ENCODE measurements at places on chromosomes 12 and 14.
A peak's percentile ranks its signal among the peaks of the same experiment; 100 is the strongest.

DNA sequence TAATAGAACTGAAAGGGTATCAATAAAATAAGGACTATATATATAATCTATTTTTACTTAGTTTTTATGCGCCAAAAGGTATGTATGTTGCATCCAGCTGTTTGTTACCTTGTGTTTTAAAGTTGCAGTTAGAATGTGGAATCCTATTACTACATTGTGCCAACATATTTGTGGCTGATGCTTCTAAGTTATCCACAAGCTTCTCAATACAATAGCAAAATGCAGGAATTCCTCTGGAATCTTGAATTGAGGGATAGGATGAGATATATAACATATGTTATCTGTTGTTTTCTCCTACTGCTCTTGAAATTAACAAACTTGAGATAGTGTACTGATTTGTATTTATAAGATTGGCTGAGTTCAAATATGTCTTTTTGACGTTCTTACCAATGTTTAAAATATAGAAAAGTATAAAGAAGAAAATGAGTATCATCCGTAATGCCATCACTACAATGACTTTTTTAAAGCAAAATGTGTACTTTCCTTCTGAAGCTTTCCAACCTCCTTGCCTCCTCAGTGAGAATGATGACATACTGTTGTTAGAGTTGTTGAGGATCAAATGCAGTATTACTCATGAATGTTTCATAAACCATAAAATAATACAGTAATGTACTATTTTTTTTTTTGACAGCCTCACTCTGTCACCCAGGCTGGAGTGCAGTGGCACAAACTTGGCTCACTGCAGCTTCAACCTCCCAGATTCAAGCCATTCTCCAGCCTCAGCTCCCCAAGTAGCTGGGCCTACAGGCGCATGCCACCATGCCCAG is 6.6 kb downstream of the RAP1B start:
- no peak for DNase-seq

DNA sequence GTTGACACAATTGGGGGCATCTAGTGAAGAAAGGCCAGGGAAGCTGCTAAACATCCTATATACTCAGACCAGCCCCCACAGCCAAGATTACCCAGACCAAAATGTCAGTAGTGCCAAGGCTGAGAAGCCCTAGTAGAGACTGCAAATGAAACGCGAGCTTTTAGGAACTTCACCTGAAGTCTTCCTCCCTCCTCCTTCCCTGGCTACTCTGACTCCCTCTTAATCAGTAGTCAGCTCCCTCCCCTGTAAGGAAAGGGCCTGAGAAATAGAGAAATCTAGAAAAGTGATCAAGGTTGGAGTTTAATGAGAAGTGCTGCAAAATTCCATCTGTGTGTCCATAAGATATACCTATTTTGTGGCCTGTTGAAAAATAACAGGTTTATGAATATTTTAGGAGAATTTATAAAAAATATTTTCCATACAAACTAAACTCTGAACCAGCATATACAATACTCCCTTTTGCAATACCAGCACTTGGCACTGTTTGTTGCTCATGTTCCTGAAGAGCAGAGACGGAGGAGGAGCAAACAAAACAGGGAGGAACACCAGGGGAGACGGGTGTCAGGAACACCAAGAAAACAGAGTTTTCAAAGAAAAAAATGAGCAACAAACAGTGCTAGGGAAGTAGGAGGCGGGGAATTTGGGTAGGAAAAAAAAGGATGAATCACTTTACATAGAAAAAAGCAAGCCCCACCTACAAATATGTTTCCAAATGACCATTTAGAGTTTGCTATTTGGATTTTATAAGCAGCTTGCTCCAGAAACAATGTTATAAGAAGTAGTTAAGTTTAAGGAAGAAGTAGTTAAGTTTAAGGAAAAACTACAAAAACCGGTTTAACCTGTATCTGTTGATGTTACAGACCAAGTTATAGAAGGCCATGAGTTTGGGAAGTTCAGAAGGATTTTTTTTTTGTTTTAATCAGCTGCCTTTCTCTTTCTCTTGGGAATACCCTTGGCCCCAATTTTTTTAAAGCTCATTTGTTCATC is 282.1 kb upstream of the GRIP1 start:
- no peak for DNase-seq

GRCh38 chr12:7642287-7642686 is 23.4 kb downstream of the APOBEC1 start:
- no peak for DNase-seq

GRCh38 chr12:10701131-10701681 is 21.9 kb downstream of the YBX3 start:
- DNase-seq, result peak; percentile 11

GRCh38 chr12:2273288-2273687 is 220.5 kb downstream of the CACNA1C start:
- no peak for DNase-seq

- DNase-seq, result peak; percentile 76
Observed at GRCh38 chr14:101876555-101876938, 87.8 kb upstream of the DYNC1H1 start.

DNA sequence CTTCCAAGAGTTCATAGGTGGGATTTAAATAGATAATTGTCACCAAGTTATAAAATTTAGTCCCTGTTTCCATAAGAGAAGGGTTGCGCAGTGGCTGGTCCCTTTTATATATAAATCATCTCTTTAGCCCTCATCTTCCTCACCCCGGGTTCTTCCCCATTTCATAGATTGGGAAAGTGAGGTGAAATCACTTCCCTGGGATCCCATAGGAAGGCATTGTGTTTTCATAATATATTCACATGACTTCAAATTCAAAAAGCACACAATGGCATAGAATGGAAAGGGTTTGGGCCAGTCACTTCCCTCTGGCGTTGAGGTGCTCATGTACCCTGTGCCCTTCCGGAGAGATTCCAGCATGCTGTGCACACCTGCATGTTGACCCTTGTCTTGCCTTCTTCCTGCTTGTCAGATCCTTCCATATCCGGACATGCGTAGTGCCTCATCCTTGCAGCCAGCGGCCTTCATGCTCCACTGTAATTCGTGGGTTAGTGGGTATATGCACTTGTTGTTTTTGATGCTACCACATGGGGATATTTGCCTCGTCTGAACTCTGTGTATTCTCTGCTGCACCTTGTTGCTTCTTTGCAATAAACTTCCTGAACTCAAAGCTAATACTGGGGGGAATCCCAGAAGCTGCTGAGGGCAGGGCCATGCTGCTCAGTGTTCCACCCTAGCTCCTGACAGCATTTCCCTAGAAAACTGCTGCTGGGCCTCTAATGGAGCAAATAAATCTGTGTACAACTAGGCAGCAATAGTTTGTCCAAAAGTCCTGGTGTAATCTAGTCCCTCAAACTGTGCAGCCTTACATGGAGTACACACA is 59.6 kb downstream of the ANAPC7 start:
- no peak for DNase-seq

- no peak for DNase-seq
Observed at GRCh38 chr14:80621701-80622100, 319.8 kb downstream of the CEP128 start.

DNA sequence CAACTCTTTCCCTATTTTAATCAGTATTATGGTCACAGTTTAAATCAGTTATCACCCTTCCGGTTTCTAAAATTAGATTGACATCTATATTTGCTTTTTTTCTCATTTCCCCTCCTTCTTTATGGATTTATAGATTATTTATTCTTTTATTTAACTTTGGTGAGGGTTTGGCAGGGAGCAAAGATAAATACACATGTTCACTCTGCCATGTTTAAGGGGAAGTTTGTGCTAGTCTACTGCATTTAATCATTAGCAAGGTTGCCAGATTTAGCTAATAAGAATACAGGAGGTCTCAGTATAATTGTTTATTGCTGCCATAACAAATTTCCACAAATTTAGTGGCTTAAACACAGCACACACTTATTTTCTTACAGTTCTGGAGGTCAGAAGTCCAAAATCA is 204.0 kb upstream of the BTG1 start:
- DNase-seq, result no peak

Data from CD8-positive, alpha-beta memory T cell (primary cell).